Breast epithelium (tissue), 4 donors: ENCODE measurements at places on chromosomes 1 and 21.

- no peak for DNase-seq
Measured at GRCh38 chr1:9410737-9411297, 118.1 kb downstream of the SPSB1 start.

DNA sequence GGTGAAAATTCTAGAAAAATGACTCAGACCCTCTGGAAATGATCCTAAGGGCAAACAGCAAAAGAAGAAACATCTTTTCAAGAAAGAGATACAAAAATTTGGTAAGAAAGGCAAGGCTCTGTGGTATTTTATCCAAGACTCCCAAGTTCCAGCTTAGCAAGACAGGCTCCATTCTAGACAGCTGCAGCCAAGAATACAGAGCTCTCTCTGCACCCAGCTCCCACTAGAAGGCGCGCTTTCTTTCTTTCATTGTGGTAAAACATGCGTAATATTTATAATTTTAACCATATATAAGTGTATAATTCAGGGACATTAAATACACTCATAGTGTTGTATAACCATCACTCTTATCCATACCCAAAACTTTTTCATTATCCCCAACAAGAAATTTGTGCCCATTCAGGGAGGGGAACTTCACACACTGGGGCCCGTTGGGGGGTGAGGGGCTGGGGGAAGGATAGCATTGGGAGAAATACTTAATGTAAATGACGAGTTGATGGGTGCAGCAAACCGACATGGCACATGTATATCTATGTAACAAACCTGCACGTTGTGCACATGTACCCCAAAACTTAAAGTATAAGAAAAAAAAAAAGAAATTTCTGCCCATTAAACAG lies 2.2 kb upstream of the HFM1 start:
- no peak for DNase-seq

DNA sequence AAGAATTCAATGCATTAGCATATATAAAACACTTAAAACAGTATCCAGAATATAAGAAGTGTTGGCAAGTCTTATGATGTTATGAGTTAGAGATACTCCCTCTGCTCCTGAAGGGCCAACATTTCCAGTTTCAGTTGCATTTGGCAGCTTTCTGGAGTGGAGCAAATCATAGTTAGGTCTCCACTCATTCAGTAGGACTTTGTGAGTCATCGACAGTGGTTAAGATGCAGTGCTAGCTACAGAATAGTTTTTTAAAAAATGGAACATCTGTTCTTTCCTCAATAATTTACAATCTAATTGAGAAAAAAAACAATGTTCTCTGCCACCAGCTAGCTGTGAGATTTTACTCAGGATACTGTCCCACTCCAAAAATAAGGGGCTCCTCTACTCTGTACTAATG lies 389.1 kb downstream of the HLX start:
- DNase-seq, result no peak

GRCh38 chr1:237042526-237042891 lies 525 bp downstream of the RYR2 start:
- DNase-seq, result no peak

DNA sequence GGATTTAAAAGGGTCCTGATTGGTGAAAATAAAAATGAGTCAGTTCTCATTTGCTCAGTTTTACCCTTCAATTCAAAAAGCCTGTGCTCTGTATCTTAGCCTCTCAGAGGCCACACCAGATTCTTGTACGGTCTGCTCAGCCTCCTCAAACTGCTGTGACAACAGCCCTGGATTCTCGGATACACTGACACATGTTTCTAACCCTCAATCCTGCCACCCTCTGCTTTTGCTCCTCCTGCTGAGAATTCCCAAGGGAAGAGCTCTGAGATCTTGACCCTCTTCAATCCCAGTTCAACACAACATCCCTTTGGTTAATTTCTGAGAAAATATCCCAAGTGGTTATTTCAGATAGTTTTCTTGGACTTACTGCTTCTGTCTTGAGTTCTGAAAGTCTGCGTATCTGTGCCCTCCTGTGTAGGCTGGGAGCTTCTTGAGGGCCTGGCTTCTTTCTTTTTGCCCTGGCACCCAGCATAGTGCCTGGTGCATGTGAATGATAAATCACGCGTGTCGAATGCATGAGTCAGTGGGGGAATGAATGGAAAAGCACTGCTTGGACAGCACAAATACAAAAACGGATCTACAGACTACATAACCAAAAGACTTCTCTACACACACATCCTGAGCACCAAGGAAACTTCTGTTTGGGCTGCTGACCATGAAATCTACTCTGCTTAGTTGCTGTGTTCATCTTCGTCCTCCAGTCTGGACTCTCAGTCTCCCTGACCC lies 24.5 kb downstream of the IRF2BP2 start:
- no peak for DNase-seq

DNA sequence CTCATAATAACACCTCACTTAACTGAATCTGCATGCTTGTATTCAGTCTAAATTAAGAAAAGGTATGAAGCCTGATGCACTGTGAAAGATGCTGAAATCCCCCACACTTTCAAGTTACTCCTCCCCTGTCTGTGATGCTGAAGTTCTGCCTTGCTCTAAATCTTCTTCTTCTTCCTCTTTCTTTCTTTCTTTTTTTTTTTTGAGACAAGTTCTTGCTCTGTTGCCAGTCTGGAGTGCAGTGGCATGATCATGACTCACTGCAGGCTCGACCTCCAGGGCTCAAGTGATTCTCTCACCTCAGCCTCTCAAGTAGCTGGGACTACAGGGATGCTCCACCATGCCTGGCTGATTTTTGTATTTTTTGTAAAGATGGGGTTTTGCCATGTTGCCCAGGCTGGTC lies 231.0 kb upstream of the B3GALT2 start:
- no peak for DNase-seq

GRCh38 chr21:44911384-44912157 lies 9.1 kb downstream of the ITGB2 start:
- peak; percentile 86 for DNase-seq

DNA sequence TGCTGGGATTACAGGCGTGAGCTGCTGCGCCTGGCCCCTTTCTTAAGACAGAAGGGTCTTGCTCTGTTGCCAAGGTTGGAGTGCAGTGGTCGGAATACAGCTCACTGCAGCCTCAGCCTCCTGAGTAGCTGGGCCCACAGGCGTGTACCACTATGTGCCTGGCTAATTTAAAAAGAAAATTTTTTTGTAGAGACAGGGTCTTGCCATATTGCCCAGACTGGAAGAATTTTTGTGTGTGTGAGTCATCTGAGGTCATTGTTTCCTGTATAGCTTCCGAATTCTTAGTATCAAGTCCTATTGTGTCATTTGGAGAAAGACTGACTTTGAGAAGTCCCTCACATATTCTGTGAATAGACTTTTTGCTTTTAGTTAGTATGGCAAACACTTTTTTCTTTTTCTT lies 4.7 kb downstream of the SZRD1 start:
- DNase-seq, result no peak

DNA sequence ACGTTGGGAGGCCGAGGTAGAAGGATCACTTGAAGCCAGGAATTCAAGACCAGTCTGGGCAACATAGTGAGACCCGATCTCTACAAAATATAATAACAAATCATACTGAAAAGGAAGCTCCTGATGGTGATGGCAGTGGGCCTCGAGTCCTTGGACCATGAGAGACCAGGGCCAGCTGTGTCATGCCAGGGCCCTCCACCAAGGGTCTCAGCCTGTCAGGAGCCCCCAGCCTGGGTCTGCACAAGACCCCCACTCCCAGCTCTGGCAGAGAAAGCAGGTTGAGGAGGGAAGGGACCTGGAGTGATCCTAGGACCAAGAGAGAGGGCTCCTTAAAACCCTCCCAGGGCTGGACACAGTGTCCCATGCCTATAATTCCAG lies 6.7 kb upstream of the CTRC start:
- DNase-seq, result no peak

DNA sequence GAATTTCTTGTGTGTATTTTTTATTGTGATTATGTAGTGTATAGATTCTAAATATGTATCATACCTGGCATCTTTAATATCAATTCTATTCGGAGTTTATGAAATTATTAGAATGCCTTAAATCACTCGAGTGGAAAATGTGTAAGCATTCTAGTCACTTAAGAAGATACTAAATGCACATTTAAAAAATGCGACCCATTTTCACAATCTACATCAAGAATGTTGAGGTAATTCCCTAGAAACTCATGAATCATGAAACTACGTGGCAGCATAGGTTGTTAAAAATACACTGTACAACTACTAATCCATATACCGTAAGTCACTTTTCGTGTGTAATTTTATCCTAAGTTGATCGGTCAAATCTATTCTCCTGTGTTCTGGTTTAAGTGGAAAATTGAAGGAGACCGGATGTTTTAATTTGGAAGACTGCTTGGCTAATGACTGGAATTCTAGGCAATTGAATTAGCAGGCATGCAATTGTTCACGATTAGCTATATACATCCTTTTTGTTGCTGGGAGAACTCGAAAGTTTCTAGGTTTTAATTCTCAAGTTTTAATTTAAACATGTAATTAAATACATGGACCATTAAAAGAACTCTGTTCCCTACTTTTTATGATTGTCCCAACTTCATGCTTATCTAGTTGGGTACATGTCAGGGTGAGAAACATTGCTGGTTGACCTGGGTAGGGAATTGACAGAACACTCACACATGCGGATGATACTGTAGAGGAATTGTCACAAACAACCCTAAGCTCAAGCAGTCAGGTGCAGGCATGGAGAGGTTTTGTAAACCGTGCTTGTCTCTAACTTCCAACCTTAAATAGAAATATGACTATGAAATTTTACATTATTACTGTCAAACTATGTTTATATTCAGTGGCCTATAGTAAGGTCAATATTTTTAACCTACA lies 6.6 kb downstream of the ZBTB18 start:
- no peak for DNase-seq

- DNase-seq, result no peak
Measured at GRCh38 chr1:213094446-213094845, 43.4 kb downstream of the RPS6KC1 start.

GRCh38 chr1:43539726-43540434 lies 9.2 kb downstream of the PTPRF start:
- no peak for DNase-seq

GRCh38 chr1:39398278-39399021 lies 93.0 kb upstream of the BMP8A start:
- peak; percentile 37 for DNase-seq

DNA sequence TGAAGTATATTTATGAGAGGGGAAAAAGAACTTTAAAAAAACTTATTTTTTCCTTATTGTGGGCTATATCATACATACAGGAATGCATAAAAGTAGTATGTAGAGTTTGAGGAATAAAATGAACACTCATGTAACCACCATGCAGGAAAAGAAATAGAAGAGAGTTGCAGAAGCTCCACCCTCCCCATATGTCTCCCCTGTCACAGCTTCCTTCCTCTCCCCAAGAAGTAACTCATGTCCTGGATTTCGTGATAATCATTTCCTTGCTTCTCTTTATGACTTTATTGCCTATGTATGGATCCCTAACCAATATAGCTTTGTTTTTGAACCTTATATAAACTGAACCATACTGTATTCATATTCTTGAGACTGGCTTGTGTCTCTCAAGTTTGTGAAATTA lies 126.4 kb downstream of the ZZZ3 start:
- no peak for DNase-seq

- no peak for DNase-seq
Measured at GRCh38 chr1:64527165-64527564, 57.2 kb downstream of the CACHD1 start.

DNA sequence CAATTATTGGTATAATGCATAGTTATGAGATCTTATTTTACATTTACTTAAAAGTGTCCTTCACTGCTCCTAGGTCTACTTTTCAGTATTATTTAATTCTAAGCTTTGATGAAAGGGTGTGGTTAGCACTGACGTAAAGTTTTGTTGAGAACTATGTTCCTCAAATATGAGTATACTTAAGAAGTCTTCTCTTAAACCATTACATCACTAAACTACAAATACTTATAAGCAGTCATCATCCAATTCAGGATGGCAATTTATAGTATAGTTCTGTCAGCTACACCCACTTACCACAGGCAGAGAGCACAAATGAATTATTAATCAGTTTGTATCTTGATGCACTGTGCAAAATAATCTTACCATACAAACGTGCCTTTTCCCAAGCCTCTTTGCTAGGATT lies 27.0 kb downstream of the TRMT1L start:
- DNase-seq, result no peak

GRCh38 chr1:202858331-202858730 lies 30.6 kb downstream of the RABIF start:
- DNase-seq, result no peak

DNA sequence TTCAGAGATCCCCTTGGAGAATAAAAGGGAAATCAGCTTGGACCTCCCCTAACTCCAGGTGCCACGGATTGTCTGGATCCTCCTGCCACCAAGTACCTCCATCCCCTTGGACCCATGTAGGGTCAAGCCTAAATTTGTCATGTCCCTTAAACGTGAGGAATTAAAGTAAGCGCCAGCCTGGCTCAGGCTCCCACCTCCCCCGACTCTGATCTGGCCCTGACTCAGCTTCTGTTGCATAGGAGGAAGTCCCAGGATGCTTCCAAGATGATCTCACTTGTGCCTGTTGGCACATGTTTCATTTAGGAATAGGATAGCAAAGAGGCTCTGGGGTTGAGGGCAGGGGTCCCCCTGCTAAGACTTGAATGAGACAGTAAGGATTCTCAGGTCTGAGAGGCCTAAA lies 231.9 kb upstream of the JUN start:
- DNase-seq, result no peak

GRCh38 chr1:15945011-15945831 lies 30.7 kb downstream of the ZBTB17 start:
- DNase-seq, result peak; percentile 47

- no peak for DNase-seq
Measured at GRCh38 chr21:18023711-18024110, 204.6 kb upstream of the C21orf91 start.

DNA sequence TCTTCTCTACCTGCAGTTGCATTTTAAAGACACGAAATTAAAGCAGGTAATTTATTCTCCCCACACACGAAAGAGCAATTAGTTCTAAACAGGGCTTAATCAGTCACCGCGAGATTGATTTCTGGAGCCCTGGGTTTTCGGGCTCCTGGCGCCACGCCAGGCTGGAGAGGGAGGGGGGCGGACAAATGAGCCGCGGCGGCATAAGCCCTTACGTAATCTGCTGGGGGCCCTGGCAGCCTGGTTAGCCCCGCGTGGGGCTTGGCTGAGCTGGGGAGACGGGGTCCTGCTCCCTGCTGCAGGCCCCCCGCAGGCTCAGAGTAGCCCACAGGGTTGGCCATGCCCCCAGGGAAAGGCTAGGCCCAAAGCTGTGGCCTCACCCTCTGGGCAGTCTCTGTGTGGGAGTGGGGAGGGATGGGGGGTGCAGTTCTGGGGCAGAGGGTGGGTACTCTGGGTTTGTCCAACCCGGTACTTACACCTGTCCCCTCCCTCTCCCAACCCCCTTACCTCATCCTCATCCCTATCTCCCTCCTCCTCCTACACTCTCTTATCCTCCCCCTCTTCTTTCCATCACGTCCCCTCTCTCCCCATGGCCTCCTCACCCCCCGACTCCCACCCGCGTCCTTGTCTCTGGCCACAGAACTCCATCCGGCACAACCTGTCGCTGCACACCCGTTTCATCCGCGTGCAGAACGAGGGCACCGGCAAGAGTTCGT lies 19.9 kb downstream of the FOXO6 start:
- DNase-seq, result no peak

DNA sequence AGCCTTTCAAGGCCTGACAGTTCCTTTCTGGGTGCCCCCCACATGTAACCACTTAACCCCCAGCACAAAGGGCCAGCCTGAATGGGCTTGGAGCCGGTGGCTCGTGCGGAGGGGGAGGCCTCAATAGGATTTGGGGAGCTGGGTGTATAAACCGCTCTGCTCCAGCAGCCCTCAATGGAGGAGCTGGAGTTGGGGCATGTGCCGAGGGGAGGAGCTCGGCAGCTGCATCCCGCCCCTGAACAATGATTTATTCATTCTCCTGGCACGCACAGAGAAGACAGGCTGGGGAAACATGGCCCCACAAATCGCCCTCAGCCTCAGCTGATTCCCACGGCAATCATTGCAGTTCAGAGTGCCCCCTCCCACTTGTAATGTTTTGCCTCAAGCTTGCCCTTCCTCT lies 6.9 kb upstream of the C1orf216 start:
- no peak for DNase-seq
